ENCODE measurements at places on chromosomes 1 and 21.

- DNase-seq = no peak
Observed at GRCh38 chr1:116513956-116514355, 56.9 kb downstream of the CD58 start.

GRCh38 chr1:225770561-225771248 lies 6.9 kb upstream of the SRP9 start:
- DNase-seq = peak; percentile 35

GRCh38 chr1:223339861-223340260 lies 24.1 kb downstream of the SUSD4 start:
- DNase-seq = no peak

- DNase-seq = no peak
Observed at GRCh38 chr21:27813750-27814149, 846.9 kb upstream of the ADAMTS5 start.

- DNase-seq = no peak
Observed at GRCh38 chr1:46130606-46131005, 1.8 kb downstream of the PIK3R3 start.

DNA sequence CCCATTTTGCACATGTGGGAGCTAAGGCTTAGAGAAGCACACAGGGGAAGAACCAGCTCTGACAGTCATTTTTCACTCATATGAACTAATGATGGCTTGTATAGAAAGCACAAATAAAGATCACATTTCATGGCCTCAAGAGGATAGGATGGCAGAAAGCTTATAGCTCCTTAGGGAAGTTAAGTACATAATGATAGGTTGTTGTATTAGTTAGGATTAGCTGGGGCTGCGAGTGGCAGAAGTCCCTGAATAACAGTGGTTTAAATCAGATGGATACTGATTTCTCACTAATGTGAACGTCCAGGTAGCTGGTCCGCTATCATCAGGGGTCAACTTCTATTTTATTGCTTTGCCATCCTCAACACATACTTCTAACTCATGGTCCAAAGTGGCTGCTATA lies 284.0 kb downstream of the RPS6KC1 start:
- no peak for DNase-seq

- DNase-seq = peak; percentile 67
Observed at GRCh38 chr1:16979475-16980327, 719 bp downstream of the MFAP2 start.

DNA sequence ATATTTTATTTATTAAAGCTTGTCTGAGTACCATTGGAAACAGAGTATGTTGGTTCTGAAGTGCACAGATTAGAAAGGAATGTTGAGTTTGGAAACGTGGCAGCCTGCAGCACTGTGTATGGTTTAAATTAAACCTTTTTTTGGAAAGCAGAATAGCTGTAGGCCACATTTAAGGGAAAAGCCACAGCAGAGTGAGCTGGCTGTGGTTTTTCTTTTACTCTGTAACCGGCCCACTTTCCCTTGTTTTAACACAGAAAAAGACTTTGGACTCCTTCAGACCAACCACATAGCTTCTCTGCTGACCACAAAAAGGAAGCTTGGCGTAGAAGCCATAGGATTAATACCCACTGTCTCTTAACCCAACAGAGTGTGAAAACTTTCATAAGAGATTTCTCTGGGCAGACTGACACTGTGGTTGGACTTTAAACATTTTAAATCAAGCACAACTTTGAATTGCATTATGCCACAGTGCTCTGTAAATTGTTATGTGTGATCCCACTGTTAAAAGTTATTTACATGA lies 75.2 kb downstream of the NFIA start:
- peak; percentile 87 for DNase-seq

DNA sequence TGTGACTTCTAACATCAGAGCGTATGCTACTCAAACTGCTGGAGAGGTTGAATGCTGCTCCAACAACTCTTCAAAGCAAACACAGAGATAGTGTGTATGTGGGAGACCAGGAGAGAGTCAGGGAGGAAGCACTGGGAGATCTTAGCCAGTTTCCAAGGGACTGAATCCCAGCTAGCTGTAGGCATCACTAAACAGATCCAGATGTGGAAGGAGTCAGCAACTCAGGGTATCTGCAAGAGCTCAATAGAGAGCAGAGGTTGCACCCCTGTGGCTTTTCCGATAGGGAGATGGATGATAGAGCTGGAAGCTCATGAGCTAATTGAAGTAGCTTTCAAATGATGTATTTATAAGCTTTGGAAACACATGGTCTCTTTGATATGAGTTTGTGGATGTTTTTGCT lies 168.9 kb upstream of the HOOK1 start:
- peak; percentile 92 for DNase-seq

DNA sequence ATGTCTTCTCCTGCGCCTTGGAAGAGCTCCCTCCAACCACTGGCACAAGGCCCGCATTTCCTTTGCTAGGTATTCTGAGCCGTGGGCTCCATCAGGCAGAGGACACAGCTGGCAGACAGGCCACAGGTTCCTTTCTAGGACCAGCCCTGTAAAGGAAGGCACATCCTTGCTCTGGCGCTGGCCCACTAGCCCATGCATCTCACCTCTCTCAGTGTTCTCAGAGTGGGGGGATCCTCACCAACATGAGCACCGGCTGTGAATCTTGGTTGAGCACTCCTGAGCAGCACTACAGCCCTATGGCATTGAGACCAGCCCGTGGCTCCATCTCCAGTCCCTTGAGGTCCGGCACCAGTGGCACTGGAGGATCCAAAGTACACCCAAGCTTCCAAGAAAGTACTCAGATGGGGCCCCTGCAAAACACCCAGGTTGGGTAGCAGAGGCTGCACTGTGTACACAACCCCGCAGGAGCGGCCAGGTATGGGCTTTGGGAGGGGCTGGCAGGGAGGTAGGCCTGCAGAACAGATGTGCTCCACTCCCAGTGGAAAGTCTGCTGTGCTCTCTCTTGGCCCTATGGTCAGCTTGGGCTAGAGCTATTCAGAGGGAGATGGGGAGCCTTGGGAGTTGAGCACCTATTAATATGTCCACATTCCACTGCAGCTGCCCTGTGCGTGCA lies 47.1 kb upstream of the PLPPR5 start:
- no peak for DNase-seq

DNA sequence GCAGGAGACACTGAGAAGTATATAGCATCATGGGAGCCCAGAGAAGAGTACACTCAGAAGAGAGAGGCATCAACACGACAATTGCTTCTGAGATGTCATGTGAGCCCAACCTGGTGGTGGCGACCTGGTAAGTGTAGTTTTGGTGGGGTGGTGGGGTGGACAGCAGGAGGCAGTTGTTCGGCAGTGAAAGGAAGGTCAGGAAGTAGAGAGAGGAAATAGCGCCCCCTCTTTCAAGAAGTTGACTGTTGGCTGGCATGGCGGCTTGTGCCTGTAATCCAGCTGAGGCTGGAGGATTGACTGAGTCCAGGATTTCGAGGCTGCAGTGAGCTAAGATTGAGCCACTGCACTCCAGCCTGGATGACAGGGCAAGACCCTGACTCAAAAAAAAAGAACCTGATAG lies 12.6 kb downstream of the RSPO1 start:
- no peak for DNase-seq

GRCh38 chr21:36470294-36470693 lies 9.6 kb downstream of the CLDN14 start:
- DNase-seq = no peak

DNA sequence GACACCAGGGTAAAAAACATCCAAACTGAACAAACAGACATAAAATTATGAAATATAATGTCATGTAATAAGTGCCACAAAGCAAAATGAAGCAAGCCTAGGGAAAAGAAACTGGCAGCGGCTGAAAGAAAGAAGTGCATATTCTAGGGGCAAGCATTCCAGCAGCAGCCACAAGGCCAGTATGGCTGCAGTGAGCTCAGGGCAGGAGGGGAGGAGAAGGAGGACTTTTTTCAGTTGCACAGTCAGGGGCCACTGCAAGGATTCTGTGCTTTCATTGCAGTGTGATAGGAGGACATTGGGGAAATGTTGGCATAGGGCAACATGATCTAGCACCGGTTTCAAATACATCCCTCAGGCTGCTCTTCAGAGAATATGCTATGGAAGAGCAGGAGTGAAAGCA lies 263.8 kb downstream of the NEGR1 start:
- DNase-seq = no peak

DNA sequence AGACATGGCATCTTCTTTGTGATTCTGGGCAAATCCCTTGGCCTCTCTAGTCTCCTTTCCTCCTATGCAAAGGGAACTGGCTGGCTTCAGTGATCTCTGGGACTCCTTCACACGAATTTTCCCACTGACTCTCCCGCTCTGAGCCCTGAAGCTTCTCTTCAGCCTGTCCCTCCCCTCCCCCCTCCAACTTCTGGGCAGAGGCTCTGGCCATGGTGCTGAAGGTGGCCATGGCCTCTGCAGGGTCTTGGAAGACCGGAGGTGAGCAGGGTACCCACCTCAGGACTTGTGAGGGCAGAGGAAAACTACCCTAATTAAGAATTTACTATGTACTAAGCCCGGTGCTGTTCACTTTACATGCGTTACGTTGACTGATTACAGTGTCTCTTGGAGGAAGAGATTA lies 29.4 kb upstream of the POU3F1 start:
- DNase-seq = peak; percentile 8

DNA sequence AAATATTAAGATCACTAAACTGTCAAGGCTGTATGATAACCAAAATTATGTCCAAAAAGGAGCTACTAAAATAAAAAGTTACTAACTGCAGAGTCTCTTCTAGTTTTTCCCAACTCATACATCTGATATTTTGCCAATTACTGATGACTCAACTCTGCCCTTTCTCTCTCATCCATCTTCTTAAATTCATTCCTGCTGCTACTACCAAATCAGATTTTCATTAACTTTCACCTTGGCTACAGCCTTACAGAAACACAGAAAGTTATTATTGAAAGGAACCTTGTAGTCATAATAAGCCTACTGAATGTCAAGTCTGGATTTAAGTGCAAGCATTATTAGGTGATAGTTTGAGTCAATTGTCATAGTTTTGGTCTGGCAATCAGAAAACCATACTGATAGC lies 273.1 kb downstream of the DPYD start:
- peak; percentile 82 for DNase-seq

DNA sequence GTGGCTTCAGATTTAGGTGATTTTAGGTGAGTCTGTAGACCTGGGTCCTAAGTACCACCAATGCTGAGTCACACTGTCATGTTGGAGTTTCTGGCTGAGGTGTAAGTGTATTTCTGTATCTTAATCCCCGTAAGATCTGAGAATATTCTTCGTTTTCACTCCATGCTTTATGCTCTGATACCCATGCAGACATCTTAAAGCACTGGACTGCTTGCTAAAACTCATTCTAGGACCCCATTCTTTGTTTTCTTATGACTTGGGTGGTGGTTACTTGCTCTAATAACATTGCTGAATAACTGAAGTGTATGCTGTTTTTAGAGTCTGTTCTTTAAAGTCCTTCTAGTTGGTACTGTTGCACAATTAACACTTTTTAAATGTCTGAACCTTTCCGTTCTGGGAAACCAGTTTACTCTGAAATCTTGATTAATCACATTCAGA lies 36.6 kb downstream of the CDC42 start:
- no peak for DNase-seq

DNA sequence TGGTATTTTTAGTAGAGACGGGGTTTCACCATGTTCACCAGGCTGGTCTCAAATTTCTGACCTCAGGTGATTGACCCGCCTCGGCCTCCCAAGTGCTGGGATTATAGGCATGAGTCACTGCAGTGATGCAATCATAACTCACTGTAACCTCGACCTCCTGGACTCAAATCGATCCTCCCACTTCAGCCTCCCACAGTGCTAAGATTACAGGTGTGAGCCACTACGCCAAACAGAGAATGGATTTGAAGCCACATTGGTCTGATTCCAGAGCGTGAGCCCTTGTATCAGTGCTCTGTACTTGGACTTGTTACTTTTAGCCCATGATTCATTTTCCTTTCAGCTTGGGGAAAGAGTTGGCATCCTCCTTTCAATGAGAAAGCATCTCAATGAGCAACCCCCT lies 14.9 kb upstream of the ZNF683 start:
- peak; percentile 89 for DNase-seq

- DNase-seq = no peak
Observed at GRCh38 chr1:39081271-39082009, 55.3 kb downstream of the NDUFS5 start.

- no peak for DNase-seq
Observed at GRCh38 chr1:233834609-233835008, 69.9 kb upstream of the SLC35F3 start.

- no peak for DNase-seq
Observed at GRCh38 chr1:71949681-71950080, 332.7 kb downstream of the NEGR1 start.

- no peak for DNase-seq
Observed at GRCh38 chr21:45979651-45980050, 1.9 kb upstream of the COL6A1 start.

DNA sequence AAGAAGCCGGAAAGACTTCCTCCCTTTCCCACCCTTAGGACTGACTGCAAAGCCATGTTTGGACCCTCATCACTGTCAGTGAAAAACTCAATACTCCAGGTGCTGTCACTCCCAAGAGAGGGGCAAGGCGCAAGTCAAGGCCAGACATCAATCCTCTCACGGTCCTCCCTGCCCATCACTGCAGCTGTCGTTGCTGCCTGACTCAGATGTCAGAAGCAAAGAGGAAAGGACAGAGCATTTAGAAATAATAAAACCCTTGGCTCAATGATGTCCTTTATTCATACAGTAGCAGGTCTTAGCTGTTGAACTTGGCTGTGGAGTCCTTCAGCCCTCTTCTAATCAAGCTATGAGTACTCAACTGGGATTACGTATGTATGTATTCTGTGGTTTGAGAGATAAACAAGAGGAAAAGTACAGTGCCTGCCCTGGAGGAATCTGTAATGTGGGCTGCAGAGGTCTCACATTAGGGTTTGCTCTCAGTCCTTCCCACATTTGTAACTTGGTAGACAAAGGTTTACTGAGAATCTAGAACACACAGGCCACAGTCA lies 13.5 kb downstream of the SUSD4 start:
- no peak for DNase-seq

Measured in fibroblast of mammary gland (primary cell).